ENCODE measurements at places on chromosomes 4 and X.

GRCh38 chr4:159041054-159042034 is 61.5 kb upstream of the RAPGEF2 start:
- no peak for DNase-seq

DNA sequence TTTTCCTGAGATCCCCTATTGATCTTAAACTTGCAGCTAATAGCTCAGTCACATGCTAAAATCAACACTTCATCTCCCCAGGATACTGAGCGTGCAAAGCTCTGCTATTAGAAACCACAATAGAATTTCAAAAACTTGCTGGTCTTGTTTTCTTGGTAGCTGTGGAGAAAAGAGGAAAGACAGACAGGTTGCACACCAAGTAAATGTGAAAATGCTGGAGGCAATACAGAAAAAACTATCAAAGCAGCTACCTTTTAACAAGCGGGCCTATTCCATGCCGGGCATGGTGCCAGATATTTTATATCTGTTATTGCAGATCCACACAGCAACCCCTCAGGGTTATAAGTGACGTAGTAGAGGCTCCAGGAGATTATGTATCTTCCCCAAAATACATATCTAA is 171.9 kb downstream of the DCTD start:
- DNase-seq, result no peak

GRCh38 chr4:53780736-53781400 is 189.6 kb upstream of the LNX1 start:
- DNase-seq, result no peak

GRCh38 chrX:115339441-115340025 is 50.0 kb downstream of the LUZP4 start:
- no peak for DNase-seq

DNA sequence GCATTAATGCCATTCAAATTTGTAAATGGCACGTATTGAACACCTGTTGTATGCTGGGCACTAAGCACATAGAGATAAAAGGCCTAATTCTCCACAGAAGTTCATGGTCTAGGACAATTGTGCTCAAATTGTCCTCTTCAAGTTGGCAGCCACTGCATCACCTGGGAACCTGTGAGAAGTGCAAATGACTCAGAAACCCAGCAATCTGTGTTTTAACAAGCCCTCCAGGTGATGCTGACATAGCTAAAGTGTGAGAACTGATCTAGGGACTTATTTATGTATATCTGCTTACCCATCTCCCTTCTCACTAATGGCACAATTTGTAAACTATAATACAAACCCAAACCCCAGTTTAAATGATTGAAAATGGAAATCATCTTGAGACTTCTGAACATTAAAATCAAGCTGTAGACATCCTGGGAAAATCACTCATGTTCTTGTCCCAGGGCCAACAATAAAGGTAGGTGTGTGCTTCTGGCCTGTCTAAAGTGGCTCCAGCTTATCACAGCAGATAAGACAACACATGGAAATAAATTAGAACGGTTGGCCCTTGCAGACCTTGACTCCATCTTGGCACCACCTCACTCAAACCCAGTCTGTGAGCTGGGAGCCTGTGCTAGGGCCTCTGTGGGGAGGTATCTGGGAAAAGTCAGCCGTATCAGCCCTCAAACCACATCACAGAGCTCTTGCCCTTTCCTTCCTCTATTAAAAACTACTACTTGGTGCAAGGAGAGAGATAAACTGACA is 46.8 kb downstream of the UCHL1 start:
- no peak for DNase-seq

DNA sequence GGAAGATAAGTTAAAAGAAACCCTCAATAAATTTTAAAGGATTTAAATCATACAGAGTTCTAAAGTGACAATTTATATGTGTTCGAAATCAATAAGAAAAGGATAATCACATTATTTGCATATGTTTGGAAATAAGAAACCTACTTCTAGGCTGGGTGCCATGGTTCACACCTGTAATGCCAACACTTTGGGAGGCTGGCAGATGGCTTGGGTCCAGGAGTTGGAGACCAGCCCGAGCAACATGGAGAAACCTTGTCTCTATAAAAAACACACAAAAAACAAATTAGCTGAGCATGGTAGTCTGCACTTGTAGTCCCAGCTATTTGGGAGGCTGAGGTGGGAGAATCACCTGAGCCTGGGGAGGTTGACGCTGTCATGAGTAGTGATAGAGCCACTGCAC is 8.1 kb upstream of the SAP30 start:
- DNase-seq, result no peak

DNA sequence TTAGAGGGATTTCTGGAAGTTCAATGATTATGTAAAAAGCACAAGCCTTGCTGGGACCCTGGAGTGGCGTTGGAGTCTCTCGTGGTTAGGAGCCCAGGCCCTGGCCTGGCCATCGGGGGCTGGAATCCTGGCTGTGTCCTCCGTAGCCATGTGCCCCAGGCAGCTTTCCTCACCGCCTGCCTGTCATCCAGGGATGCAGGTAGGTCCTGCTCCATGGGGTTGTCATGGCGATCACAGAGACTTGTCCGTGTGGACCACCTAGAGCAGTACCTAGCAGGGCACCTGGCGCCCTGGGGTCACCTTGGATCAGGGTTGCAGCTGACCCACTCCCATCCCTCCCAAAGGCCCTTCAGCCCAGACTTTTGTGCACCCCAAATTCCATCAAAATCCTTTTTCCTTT is 30.2 kb upstream of the WFS1 start:
- no peak for DNase-seq

DNA sequence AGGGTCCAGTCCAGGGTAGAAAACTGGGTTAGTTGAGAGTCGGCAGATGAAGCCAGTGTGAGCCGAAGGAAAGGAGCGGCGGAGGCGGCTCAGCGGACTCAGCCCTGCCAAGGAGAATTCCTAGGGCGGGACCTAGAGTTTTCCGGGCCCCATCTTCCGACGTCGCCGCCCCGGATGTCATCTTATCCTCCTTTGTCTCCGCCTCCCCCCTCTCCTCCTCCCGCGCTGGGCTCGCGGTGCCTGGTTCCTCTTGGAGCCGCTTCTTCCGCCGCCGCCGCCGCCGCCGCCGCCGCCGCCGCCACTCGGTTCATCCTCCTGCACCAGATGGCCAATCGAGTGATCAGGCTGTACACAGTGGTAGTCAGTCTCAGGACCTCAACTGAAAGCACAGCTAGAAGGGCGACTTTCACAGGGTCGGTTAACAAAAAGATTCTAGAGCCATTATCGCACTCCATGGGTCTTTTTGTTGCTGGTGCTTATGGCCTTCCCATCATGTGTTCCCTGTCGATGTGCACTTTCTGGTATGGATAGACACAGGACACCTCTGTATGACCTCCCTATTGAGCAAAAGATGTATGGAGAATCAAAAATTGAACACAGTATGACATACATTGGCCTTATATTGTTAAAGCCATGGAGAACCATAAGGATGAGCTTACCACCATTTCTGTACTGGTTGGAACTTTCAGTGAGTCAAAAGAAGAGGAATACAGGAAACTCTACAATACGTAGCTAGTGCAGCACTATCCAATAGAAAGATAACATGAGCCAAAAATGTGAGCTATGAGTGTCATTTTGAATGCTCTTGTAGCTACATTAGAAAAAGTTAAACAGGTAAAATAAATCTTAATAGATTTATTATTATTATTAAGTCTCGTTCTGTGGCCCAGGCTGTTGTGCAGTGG is 32.4 kb upstream of the THOC2 start:
- peak; percentile 80 for DNase-seq

- no peak for DNase-seq
These were observed 145.4 kb upstream of the RXFP1 start for GRCh38 chr4:158376106-158376840.

DNA sequence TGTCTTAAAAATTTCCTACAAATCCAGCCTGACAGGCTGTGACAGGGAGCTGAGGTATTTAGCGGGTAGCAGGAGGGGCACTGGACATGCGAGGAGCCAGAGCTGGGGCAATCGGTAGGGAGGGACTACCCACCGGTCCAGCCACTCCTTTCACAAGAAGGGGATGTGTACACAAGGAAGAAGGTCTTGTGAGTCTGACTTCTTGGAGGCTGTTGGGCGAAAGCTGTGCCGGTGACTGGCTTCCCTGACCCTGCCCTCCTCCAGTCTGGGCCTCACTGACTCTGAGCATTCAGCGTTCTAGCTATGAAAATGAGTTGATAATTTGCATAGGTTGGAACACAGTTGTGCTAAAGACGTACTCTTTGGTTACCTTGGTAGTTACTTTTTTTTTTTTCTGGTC is 12.7 kb upstream of the CXCL8 start:
- no peak for DNase-seq

- peak; percentile 29 for DNase-seq
These were observed 60.2 kb upstream of the MSN start for GRCh38 chrX:65607070-65607742.

- peak; percentile 72 for DNase-seq
These were observed 4.8 kb downstream of the FLNA start for GRCh38 chrX:154369449-154370299.

DNA sequence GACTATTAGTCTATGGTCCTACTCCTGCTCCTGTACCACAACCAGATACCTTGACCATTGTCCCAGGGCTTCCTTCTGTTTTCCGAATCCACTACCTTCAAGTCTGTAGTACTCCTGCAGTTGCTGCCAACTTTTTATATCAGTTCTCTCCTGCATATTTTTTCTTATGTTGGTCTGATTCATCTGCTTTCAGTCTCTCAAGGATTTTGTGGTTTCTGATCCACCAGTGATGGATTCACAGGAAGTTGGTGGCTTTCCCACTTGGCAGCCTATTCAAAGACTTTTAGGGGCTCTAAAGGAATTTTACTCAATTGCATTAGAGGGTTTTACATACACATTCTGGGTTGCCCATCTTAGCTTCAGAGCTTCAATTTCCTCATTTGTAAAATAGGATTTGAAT is 23.6 kb downstream of the KIF4A start:
- DNase-seq, result no peak

- no peak for DNase-seq
These were observed 53.9 kb upstream of the MMAA start for GRCh38 chr4:145565328-145565727.

- DNase-seq, result no peak
These were observed 803.8 kb upstream of the AMOT start for GRCh38 chrX:113644426-113644825.

DNA sequence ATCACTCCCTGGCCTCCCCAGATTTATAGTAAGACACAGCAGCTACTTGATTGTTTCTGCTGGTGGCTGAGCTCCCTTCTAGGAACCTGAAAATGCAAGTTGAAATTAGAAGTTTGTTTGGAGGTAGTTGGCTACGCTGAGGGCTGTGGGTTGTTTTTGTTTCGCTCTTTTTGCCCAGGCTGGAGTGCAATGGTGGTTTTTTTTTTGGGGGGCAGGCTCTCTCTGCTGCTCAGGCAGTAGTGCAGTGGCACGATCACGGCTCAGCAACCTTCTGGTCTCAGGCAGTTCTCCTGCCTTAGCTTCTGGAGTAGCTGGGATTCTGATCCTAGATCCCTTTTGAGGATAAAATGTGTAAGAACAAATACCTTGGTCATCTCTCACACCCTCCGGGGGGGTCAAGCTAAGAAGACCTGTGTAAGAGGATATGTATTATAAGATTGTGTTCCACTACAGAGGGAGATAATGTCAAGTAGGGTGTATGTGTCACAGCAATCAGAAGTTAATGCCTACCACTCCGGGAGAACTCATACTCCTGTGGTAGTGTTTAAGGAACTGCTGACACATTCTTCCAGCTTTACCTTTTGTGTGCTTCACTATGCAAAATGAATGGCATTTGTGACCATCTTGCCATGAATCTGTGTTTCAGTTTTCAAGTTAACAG is 9.7 kb downstream of the JADE1 start:
- no peak for DNase-seq

DNA sequence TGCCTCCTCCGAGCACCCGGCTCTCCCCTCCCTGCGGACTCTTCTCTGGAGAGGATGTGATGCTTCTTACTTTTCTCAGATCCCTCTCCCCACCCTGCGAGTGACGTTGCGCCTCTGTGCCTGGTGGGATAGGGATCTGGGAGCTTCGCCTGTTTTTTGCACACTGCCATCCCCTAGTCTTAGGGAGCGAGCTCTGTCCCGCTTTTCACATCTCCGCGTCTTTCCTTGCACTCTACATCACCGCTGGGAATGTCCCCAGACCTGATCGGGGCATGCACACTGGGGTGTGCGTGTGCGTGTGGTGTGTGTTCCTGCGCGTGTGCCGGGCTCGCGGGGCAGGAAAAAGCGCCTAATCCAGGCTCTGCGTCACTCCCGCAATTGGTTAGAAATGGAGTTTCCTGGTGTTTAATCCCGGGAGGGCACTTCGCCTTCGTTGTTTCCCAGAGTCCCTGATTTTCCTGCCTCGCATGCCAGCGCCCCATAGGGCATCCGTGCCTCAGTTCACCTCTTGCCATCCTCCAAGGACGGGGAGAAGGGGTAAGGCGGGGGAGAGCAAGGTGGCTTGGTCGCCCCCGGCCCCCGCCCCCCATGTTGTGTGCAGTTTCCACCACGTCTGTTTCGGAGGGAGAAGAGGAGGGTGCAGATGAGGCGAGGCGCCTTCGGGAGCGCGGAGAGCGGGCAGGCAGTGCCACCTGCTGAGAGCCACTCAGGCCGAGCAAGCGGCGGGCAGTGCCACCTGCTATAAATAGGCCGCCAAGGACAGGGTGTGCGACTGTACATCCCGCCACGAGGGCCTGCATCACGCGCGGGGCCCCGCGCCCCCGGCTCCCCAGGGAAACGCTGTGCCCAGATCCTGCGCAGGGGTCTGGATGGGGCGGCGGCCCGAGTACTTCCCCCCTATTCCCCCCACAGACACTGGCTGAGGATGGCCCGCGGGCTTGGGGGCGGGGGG is 759 bp upstream of the TBC1D1 start:
- peak; percentile 46 for DNase-seq

GRCh38 chr4:169202145-169202699 is 68.5 kb downstream of the SH3RF1 start:
- DNase-seq, result no peak

- no peak for DNase-seq
These were observed 335.2 kb downstream of the ADAM29 start for GRCh38 chr4:175253184-175253902.

Data from activated CD4-positive, alpha-beta T cell treated with anti-CD3 and anti-CD28 coated beads for 48 hours (primary cell).